ENCODE measurements at places on chromosomes 16 and 17.

GRCh38 chr17:64192589-64192988 is 62.6 kb upstream of the ERN1 start:
- no peak for DNase-seq

- no peak for DNase-seq
Measured at GRCh38 chr16:51165043-51165442, 14.0 kb upstream of the SALL1 start.

DNA sequence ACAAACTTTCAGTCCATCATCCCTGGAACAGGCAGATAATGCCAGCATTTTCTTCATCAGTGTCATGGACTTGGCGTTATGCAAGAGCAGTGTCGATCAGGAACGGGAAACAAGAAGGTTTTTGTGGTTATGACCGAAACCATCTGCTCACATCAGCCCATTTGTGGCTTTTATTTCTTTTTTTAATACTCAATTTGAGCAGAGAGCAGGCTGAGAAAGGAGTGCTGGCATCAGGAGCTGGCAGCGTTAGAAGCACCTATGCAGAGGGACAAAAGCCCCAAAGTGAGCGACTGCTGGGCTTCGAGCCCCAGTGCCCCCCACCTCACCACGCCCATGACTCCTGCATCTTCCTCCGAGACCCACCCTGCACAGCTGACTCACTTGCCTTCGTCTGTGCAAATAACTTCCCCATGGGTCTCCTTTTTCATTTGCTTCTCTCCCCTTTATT is 16.2 kb upstream of the CD300E start:
- DNase-seq: no peak

DNA sequence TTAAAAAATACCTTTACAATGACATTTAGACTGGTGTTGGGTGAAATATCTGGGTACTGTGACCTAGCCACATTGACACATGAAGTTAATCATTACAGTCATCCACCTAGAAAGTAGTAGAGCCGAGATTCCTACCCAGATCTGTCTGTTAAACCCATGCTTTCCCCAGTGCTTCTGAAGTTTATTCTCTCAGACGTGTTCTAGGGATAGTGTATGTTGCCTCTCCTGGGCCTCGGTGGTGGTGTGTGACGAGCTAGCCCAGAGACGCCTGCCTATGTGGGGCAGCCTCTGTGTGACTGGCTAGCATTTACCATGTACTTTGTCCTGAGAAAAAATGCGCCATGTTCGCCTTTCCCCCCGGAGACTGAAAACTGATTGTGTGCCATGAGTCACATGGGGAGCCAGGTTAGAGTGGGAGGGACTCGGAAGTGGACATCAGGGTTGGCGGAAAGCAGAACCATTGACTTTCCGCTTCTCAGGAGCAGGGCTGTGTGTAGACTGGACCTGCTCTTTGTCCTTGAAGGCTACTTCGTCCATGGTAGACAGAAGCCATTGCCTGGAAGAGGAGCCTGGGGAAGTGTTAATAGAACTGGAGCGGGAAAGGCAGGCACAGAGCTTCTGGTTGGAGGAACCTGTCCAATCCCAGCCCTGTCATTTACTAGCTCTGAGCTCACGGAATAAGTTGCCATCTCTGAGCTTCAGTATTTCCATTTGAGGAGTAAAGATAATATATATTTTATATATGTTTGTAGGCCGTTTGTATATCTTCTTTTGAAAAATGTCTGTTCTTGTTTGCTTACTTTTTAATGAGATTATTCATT is 235.5 kb downstream of the SNX29 start:
- DNase-seq: no peak

GRCh38 chr16:26196802-26197201 is 505.0 kb downstream of the HS3ST4 start:
- DNase-seq: no peak

- no peak for DNase-seq
Measured at GRCh38 chr17:53548252-53548651, 274.5 kb upstream of the KIF2B start.

DNA sequence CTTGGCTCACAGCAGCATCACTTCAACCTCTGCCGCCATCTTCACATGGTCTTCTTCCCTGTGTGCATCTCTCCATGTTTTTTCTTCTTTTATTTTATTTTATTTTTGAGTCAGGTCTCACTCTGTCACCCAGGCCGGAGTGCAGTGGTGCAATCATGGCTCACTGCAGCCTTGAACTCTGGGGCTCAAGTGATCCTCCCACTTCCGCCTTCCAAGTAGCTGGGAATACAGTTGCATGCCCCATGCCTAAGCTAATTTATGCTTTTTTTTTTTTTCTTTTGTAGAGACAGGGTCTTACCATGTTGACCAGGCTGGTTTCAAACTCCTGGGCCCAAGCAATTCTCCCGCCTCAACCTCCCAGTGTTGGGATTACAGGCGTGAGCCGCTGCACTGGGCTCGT is 1.9 kb downstream of the NUDT7 start:
- DNase-seq: no peak

DNA sequence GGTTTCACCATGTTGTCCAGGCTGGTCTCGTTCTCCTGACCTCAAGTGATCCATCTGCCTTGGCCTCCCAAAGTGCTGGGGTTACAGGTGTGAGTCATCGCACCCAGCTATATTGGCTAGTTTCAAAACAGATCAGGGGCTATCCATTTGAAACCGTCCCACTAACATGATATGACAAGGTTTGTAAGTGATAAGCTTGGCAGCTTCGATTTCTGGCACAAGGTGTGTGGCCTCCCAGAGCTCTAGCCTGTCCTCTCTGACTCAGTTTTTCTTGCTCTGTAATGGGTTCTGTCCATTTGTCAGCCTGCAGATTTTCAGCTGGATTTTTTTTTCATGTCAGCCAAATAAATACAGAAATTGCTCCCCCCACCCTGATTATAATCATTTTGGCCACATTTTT is 31.8 kb upstream of the TENT4B start:
- DNase-seq: no peak

GRCh38 chr17:41666708-41667279 is 21.9 kb upstream of the EIF1 start:
- DNase-seq: peak; percentile 87

GRCh38 chr17:48113201-48113676 is 5.7 kb downstream of the SNX11 start:
- no peak for DNase-seq

- DNase-seq: no peak
Measured at GRCh38 chr17:57142925-57143324, 57.9 kb downstream of the AKAP1 start.
